ENCODE measurements at places on chromosomes 4 and X. TPM values are rescaled to one million over a fixed set of nuclear protein-coding genes. Genes with fewer than 3 reads are reported as not detected.

The GUCY2F gene
- not detected for total RNA-seq

The CPZ gene
- total RNA-seq: not detected

GRCh38 chr4:11719879-11720278 is 291.2 kb upstream of the HS3ST1 start:
- DNase-seq: no peak

- DNase-seq: no peak
Measured at GRCh38 chr4:141142423-141142822, 9.2 kb upstream of the RNF150 start.

DNA sequence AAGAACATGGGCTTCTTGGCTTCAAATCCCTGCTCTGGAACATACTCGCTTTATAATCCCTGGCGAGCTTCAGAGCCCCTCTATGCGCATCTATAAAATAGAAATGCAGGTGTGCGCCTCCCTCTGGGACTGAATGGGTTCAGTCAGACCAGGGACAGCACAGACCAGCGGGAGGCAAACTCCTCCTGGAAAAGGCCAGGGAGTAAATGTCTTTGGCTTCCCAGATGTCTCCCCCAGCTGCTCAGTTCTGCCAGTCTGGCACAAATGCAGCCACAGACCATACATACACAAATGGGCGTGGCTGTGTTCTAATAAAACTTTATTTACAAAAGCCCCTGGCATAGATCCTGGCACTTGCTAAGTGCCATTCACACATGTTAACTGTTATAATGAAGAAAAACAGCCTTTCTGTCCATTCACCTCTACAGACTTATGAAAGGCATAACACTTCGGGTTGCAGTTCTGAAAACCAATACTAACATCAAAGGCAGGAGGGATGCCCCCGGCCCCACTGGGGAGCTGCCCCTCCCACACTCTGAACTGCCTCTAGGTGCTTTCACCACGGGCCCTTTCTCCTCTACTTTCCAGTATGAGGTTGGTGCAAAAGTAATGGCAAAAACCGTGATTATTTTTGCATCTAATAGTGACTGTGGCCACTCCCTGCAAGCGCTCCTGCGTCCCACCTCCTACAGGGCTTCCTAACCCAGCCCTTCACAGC is 4.6 kb downstream of the JAKMIP1 start:
- no peak for DNase-seq

GRCh38 chr4:120079839-120080520 is 13.3 kb upstream of the MAD2L1 start:
- no peak for DNase-seq

- DNase-seq: no peak
Measured at GRCh38 chrX:133741303-133741702, 244.1 kb downstream of the GPC3 start.

DNA sequence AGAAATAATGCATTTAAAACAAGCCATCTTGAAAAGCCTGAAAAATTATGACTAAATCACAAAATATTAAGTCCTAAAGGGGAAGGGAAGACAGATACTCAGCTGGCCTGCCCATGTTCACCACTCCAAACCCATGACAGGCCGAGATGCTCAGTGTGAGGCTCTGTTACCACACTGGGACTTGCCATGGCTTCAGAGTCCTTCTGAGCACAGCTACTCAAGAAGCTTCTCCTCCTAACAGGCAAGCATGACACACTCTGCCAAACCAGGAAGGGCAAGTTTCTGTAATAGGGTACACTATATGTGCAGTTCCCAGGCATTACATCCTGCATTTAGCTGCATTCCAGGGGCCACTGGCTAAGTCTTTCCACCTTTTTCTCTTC is 34.0 kb upstream of the CYBB start:
- DNase-seq: no peak

DNA sequence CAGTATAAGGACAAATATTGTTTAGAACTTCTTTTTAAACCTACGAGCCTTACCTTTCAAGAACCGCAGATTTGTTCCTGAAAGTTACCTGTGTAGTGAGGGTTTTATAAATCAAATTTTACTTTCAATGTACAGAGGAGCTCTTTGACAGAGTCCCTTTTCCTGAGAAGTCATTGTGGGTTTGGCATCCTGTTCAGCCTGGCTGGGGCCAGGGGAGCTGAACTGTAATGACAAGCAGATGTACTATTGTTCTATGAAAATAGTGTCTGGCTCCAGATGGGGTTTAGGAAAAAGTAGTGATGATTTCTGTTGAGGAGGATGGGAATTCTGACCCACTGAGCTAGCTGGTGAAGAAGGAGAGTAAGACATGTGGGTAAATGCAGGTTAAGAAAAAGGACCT is 196.2 kb upstream of the PGRMC2 start:
- DNase-seq: no peak
